Effector CD4-positive, alpha-beta T cell (primary cell): ENCODE measurements at places on chromosomes 13 and 19.

DNA sequence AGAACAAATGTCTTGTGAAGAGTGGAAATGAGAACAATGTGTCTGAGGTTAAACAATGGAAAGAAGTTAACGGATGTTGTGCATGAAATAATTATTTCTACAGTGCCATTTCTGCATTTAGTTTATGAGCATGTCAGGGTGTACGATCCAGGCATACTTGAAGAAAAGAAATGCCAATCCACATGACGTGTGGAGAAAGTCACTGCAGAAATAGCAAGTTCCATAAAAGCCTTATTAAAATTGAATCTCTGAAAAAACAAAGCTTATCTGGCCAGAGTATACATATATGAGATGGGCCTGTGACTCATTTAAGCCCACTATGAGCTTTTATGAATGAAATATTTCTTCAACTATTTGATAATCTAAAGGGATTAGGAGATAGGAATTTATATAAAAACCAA lies 426.1 kb downstream of the EFNB2 start:
- no peak for DNase-seq

- DNase-seq = no peak
Observed at GRCh38 chr13:102441085-102441484, 39.2 kb upstream of the FGF14 start.

- no peak for DNase-seq
Observed at GRCh38 chr13:52760077-52760476, 20.5 kb upstream of the CNMD start.

- no peak for DNase-seq
Observed at GRCh38 chr13:93413972-93414717, 187.5 kb downstream of the GPC6 start.

DNA sequence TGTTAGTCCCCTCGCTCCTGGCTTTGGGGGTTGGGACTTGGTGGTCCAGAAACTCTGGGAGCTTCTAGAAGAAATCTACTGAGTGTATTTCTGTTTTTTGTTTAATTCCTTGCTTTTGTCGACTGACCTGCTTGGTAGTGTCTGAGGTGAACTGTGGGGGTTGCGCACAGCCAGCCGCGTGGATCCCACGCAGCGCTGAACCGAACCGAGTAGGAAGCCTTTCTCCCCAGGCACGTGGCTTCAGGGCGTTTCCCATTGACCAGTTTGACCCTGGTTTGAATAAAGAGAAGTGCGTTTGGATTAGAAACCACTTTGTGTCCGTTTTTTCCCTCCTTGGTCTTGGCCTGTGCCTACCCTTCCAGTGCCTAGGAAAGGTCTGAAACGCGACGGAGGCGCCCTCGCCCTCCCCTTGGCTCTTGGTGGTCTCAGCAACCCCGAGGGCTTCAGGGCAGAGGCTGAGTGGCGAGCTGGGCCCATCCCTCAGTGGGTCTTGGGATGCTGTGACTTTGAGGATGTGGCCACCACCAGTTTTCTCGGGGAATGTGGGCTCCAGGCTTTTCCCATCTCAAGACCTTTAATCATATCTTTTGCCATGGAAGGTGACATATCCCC lies 2.7 kb upstream of the RPS15 start:
- no peak for DNase-seq

- DNase-seq = no peak
Observed at GRCh38 chr19:58368561-58369360, 6.2 kb upstream of the ZNF497 start.

DNA sequence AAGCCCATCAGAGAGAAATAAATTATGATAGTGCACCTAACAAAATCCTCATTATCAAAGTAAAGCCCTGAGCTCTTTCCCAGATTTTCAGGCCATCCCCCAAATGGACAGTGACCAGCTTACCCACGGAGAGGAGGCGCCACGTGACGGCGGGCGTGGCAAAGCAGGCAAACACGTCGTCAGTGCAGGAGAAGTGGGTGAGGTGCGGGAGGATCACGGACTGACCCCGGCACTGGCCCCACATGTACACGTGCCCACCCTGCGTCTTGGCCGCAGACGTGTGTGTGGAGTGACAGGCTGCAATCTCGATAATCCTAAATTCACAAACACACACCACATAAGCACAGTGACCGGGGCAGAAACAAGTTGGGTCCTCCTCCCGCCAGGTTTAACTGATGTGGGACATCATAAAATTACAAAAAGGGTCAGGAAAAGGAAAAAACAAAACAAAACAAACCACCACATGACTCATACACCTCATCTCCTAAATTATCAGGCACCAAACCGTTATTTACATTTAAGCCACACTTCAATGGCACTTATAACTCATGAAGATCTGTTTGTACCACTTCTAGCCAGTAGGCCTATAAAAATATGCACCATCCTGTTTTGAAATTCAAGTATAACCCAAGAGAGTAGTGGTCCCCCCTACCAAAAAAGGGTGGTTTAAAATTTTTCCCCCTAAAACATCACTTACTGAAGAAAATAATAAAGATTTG lies 30.1 kb downstream of the RCBTB2 start:
- DNase-seq = no peak

- DNase-seq = no peak
Observed at GRCh38 chr19:58548859-58549663, 5.2 kb downstream of the TRIM28 start.

- DNase-seq = no peak
Observed at GRCh38 chr13:110433014-110433413, 125.9 kb downstream of the COL4A2 start.

DNA sequence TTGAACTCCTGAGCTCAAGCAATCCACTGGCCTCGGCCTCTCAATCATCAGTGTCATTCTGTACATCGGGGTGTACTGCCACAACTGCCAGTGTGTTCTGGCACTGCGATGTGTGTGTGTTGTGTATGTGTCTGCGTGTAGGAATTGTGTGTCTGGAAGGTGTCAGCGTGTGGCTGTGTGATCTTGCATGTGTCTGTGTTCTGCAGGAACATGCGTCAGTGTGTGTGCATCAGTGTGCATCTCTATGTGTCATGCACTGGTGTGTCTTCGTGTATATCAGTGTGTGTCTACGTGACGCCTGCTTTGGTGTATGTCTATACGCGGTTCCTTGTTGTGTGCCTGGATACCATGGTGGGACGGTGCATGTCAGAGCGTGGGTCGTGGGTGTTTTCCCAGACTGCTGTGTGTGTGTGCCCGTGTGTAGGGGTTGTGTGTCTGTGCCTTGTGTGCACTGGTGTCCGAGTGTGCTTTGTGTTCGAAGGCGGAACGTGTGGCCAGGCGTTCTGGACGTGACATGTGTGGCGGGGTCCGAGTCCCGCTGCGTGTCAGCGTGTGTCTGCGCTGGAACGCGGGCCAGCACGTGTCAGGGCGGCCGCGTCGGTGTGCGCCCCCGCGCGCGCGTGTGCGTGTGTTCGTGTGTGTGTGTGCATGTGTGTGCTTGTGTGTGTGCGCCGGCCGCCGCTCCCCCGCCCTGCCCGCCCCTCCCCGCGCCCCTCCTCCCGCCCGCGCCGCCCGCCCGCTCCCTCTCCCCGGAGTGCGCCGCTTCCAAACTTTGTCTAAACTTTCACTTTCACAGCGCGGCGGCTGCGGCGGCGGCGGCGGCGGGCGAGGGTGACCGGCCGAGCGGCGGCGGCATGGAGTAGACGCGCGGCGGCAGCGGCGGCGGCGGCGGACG lies at the start of gene NFIX:
Gene NFIX (plus strand): TSS at position 775 of the 895 bp plus-strand sequence. CDS start 363 bp downstream, outside the sequence.
- DNase-seq = peak; percentile 38

DNA sequence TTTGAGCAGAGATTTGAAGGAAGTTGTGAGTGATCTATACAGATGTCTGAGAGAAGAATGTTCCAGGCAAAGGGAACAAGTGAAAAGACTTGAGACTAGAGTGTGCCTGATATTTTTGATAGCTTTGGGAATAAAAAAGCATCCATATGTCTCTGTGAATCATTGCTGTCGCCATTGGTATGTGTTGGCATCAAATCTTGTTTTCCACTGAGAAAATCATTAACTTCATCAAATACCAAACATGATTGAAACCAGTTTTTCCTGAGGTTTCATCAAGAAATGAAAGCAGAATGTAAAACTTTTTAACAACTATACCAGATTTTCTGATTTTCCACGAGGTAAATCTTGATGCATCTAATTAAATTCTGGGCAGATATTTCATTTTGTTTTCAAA lies 862.6 kb downstream of the DIAPH3 start:
- DNase-seq = no peak

- no peak for DNase-seq
Observed at GRCh38 chr19:42021185-42021584, 27.2 kb upstream of the ATP1A3 start.

DNA sequence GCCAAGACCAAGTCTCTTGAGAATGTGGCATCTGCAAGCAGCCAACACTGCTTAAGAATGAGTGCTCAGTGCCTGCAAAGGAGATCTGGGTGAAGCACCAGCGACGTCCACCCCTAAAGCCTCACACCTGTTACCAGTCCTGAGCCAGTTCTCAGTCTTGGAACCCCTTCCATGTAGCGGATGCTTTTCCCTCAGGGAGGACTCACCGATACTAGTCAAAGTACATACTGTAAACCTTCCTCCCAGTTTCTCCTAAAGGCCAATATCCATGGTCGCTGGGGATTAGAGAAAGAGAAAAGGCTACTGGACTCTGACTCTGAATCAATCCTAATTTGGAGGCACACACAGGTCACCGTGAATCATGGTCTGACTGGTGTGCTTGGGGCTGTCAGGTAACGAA lies 4.2 kb upstream of the PTPRH start:
- DNase-seq = no peak

GRCh38 chr19:11373166-11373884 lies 1.1 kb upstream of the SWSAP1 start:
- DNase-seq = no peak

DNA sequence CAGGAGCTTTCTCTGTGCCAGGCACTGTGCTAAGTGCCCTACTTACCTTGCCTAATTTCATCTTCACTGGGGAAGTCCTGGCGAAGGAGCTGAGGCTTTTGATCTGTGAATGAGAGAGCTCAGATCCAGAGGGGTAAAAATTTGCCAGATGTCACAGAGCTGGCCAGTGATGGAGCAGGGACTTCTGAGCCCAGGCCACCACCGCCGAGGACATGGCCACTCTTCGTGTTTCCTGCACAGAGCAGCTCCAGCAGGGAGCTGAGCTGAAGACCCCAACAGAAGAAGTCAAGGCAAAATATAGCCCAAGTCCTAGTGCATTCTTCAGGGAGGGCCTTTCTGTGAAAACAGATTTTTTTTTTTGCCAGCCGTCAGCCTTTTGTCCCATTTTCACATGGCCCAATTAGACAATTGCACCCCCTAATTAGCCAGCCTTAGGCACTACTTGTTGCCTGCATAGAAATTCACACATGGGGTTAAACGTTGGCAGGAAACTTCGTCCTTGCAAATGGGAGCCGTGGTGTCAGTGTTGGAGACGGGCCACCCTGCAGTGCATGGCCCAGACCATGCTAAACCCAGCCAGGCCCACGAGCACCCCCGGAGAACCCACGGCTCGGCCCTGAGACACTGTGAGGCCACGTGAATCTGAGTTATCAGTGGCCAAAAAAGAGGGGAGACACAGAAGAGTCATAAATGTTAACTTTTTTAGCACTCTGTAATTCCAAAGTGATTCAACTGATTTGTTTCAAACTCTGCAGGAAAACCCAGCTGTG lies 7.8 kb downstream of the ZNF536 start:
- DNase-seq = no peak

GRCh38 chr13:79810669-79811068 lies 329.7 kb downstream of the NDFIP2 start:
- no peak for DNase-seq

DNA sequence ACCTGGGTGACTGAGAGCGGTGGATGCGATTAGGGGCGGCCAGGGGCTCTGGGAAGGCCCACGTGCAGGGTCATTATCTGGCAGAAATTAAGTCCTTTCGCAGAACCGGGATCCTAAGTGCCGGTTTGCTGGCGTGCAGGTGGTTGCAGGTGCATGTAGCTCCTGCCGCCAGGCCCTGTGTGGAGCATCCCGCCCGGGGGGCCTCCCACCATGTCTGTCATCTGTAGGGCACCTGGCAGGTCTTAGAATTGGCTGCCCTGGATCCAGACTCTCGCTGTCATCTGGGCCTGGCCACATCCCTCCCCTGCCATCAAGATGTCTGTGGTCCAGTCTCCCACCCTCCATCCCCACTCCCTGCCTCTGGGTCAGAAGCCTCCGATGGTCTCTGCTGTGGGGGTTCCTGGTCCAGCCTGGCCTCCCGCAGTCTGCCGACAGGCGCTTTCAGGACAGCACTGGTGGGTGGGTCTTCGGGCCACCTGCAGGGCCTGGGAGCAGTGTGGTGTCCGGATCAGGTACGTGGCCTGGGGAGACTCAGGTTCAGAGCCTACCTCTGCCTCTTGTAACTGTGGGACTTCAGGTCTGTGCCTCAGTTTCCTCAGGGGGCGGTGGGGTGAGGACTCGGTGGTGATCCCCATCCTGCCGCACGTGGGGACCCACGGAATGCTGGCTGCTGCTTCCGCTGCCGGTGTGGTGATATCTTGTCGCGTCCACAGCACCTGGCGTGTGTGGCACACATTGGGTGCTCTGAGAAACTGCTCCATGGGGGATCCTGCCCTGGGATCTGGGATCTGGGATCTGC lies 5.4 kb downstream of the GNA11 start:
- DNase-seq = no peak

DNA sequence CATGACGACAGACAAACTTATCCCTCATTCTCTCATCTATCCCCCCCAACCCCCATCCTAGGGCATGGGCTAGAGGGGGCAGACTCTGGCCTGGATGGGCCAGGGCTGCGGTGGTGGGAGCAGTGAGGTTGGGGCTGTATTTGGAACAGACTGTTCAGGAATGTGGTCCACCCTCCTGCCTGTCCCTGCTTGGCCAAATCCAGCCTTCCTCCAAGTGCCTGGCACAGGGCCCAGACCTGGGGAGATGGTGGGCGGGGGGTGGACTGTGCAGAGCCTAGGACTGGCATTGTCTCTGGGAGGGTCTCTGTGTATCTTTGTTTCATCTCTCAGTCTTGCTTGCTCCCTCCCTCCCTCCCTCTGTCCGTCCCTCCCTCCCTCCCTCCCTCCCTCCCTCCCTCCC lies 14.2 kb downstream of the EGLN2 start:
- no peak for DNase-seq

GRCh38 chr13:25180775-25181537 lies 8.9 kb upstream of the AMER2 start:
- no peak for DNase-seq

DNA sequence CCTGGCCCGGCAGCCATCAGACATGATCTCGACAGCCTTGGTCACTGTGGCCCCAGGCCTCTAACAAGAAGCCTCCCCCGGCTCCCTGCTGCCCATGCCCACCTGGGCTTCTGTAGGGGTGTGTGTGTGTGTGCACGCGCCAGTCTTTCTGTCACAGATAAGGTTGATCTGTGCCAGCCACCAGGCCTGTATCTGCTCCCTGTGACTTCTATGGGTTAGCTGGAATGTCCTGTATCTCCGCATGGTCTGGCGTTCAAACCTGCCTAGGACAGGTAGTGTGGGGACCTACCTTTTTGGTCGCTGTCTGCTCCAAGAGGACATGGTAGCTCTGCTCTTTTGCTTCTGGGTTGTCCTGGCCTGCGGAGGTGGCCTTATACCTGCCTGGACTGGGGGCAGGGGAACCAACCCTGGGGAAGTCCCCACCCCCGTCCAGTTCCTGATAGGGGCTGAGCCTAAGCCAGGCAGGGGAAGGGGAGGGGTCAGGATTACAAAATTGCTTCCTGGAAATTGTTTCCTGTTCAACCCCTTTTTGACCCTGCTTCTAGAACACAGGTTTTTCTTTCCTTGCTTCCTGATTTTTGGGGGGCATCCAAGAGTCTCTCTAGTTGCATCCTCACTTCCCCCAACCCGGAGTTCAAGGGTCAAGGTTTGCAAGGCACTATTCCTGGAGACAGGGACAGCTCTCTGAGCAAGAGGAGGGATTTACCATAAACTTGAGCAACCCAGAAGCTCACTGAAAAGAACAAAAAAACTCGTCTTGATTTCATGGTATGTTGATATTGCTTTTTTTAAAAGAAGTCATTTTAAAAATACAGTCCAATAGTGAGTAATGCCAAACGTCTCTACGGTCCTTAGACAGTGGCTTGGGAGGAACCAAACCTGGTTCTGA lies at the start of gene LRG1:
Gene LRG1 (minus strand): TSS at position 344 of the 889 bp plus-strand sequence. CDS start 23 bp downstream, at position 321.
- DNase-seq = no peak
